Esophagus muscularis mucosa (tissue), 4 donors: ENCODE measurements at places on chromosomes 6 and 20.

- no peak for DNase-seq
Observed at GRCh38 chr6:115932481-115932880, 128.2 kb downstream of the FRK start.

GRCh38 chr6:108742041-108742440, 106.2 kb upstream of the ARMC2 start:
- DNase-seq = no peak

GRCh38 chr6:27119329-27119728, 128.2 kb upstream of the PRSS16 start:
- DNase-seq = no peak

DNA sequence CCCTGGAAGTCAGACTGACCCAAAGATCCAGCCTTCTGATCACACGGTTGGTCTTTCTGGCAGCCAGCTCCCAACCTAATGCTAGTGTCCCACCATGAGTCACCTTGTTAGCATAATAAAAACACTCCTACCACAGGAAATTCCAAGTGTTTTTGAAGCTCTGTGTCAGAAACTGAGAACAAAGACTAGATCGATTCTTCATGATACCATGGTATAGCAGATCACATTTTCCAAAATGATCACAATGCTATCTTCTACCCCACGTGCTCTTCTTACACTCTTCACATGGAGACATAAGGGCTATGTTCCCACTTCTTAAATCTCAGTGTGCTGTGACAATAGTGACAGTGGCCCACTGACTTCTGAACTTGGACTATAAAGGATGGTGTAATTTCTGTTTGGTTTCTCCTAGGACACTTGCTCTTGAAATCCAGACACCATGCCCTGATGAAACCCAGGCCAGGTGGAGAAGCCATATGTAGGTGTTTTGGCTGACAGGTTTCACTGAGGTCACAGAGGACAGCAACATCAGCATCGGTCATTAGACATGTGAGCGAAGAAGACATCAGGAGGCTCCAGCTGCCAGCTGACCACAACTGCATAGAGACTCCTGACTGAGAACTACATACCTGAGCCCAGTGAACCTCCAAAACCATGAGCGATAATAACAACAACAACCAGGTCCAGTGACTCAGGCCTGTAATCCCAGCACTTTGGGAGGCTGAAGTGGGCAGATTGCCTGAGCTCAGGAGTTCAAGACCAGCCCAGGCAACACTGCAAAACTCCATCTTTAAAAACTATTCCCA, 57.5 kb downstream of the MKKS start:
- no peak for DNase-seq

- DNase-seq = no peak
Observed at GRCh38 chr20:59830665-59831023, 102.8 kb downstream of the SYCP2 start.

DNA sequence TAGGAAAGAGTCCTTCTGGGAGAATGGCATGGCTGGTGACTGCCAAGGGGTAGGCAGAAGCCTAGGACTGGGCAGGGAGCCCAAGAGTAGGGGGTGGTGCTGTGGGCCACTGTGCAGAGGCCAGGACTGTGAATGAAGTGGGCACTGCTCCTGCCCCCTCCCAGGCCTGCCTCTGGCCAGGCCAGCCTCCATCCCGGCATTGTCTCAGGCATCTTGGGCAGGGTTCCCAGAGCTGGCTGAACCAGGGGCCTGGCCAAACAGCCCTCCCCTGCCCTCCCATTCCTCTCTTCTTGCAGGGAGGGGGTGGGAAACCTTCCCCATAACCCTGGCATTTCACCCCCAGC, 81.6 kb downstream of the MRPL14 start:
- no peak for DNase-seq

- no peak for DNase-seq
Observed at GRCh38 chr6:87093651-87094050, 1.3 kb downstream of the CGA start.

GRCh38 chr6:1384549-1385128, 4.7 kb upstream of the FOXF2 start:
- DNase-seq = no peak
